ENCODE measurements at places on chromosomes 3 and 15.

- DNase-seq, result no peak
Measured at GRCh38 chr3:173066044-173067004, 74.7 kb downstream of the SPATA16 start.

DNA sequence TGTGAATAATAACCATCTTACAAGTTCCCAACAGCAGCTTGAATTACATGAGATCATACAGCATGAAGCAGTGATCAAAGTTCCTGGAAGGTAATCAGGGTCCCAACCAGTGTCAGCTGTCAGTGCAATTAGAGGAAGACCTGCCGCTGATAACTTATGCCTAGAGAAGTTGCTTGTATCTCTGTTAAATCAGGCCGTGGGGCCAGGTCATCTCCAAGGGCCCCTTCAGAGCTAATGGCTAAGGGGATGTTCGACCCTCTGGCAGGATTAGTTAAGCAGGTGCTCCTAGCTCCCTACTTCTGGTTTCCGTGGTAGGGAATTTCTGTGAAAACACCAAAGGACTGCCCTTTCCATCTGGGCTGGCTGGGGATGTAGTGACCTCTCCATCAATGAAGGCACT lies 251.0 kb downstream of the FAM43A start:
- DNase-seq, result no peak

GRCh38 chr3:140296796-140297352 lies 361.9 kb downstream of the CLSTN2 start:
- no peak for DNase-seq

DNA sequence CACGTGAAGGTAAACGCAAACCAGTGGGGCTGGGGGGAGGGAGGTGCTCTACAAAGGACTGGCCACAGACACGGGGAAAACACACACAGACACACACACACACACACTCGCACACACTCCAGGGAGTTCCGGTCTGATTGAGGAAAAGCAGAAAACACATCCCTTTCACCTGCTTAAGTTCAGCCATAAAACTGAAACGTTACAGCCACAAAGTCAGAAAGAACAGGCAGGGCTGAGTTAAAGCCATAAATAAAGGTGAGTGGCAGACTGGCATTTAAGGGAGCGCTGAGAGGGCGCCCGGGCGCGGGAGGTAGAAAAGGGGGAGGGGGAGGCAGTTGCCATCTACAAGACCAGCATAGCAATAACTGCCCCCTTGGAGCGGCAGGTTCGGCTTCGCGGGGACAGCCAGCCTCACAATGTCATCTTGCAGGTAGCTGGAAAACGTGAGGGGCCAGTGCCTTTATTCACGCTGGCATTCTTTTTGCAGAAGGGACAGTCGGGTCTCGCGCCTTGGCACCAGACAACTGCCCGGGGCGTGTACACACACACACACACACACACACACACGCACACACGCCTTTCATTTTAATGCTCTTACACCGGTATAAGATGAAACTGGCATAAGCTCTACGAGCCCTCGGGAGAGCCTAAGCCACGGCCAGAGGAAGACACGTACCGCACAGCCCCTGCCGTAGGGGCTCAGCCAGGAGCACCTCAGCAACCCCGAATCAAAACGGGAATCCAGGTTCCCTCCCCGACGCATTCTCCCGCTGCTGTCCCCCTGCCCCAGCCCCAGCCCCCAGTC lies 866 bp downstream of the TNIK start:
- DNase-seq, result peak; percentile 16

DNA sequence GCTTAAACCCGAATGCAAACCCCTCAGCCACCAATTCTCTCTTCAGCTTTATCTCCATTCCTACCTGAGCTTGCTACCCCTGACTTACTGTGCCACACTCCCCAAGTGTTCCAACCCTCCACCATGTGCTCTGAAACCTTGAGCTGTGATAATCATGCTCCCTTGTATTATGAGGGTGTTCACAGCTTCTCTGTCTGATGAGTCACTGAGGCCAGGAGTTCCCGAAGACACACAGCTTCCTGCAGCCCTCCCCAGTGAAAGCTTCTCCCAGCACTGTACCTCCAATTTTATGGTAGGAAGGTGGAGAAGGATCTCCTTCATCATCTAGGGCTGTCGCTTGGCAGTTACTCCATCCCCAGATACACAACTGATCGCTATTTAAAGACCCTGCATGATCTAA lies 24.9 kb downstream of the STAC start:
- no peak for DNase-seq

Measured in hepatic stellate cell (primary cell).